ENCODE measurements at places on chromosomes 3 and 15.

- DNase-seq: no peak
Observed at GRCh38 chr3:2614578-2614977, 495.6 kb downstream of the IL5RA start.

GRCh38 chr3:175728566-175728965 is 869.4 kb downstream of the NAALADL2 start:
- no peak for DNase-seq

DNA sequence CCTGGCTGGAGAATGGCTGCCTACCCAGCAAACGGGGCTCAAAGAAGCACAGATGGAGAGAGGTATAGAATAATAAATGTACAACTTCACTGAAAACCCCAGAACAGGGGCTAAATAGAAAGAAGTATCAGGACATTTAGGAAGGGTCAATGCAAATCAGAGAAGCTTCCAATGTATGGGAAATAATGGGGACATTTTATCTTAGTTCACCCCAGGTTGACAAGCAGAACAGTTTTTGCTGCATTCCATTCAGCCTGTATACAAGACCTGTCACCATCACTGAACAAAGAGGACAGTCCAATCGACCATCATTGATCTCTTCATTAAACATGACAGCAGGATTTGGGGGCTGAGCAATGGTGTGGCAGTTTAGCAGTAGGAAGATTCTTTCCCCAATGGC is 68.1 kb downstream of the MYH15 start:
- no peak for DNase-seq

DNA sequence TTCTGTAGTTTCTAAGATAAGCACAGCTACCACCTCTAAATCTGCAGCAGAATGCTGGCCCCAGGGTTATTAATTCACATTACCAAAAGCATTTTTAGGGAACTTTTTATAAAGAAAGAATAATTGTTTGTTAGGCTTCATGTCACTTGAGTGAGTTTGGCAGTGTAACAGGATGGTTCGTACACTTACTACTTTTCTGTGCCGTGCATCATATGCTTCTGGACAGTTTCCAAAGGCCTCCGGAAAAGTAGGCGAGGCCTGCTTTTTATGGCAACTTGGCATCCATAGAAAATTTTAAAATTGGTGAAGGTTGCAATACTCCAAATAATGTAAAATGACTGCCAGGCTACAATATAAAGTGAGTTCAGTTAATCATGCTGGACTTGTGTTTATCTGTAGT is 30.0 kb downstream of the NIPA2 start:
- DNase-seq: no peak

DNA sequence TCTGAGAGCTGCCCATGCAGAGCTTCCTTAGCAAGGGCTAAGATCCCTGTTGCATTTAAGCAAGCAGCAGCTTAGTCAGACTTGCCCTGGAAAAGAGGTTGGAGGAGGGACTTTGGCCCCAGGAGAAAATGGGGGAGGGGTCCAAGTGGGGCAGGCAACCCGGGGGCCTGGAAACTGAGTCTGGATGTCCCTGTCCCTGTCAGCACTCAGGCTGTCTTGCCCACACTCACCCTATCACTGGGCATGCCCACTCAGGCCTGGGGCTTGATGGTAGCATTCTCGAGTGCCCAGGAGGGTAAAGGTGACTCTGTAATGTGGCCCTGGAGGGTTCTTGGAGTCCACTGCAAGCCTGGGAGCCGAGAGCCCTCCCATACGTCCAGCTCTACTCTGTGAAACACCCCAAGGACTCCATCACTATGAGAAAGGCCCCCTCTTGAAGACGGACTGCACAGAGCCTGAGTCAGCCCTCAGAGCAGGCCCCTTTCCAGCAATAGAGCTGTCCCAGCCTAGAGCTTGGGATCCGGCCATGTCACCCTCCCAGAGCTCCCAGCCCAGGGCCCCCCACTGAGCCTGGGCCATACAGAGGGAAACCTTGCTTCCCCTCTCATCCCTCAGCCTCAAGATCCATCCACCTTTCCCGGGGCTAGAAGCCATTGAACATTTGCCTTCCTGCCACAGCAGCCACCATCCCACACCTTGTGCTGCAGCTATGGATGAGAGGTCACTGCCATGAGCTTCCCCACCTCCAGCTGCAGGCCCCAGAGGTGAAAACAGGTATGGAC is 13.4 kb downstream of the MYL3 start:
- no peak for DNase-seq

DNA sequence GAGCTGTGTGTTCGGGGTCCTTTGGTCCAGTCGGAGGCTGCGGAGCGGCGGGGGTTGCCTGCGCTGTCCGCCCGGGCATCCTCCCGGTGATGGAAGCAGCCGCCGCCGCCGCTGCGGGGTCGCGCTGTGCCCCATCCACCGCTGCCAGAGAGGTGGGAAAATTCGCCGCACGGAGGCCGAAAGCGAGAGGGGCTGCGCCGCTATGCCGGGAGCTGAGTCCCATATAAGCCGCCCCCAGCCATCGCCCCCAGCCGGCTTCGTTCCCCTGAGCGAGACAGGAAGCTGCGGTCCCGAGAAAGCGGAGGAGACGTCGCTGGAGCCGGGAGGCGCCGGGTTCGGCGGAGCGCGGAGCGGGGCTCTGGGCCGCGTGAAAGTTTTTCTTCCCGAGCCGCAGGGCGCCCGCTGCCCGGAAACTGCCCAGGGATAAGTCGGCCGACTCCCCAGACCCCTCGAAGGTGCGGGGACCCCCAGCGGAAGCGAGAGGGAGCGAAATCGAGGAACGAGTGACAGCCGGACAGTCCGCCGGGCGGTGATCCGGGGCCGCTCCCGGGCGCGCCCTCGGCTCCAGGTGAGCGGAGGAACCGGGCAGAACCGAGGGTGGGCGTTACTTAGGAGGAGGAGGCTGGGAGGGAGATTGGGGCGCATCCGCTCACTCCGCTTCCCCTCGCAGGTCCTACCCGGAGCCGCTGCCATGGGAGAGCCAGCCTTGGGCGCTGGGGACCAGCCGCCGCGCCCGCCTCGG is 574 bp downstream of the CHST2 start:
- peak; percentile 49 for DNase-seq

- peak; percentile 45 for DNase-seq
Observed at GRCh38 chr3:9146367-9147071, 102.9 kb downstream of the SRGAP3 start.

GRCh38 chr3:3340526-3340925 is 161.0 kb upstream of the CRBN start:
- no peak for DNase-seq

- DNase-seq: no peak
Observed at GRCh38 chr3:87509401-87509800, 233.0 kb upstream of the POU1F1 start.

- peak; percentile 85 for DNase-seq
Observed at GRCh38 chr3:10602769-10603768, 97.7 kb upstream of the ATP2B2 start.

Data from activated CD8-positive, alpha-beta T cell treated with anti-CD3 and anti-CD28 coated beads, Interleukin-2, amount 10 ng/mL, durations not matched to agents 7 days and 5 days (primary cell).